Stimulated activated CD8-positive, alpha-beta memory T cell treated with anti-CD3 and anti-CD28 coated beads, Interleukin-7, amount 100 ng/mL, for 1 hour (primary cell): ENCODE measurements at places on chromosomes 3 and 15.

DNA sequence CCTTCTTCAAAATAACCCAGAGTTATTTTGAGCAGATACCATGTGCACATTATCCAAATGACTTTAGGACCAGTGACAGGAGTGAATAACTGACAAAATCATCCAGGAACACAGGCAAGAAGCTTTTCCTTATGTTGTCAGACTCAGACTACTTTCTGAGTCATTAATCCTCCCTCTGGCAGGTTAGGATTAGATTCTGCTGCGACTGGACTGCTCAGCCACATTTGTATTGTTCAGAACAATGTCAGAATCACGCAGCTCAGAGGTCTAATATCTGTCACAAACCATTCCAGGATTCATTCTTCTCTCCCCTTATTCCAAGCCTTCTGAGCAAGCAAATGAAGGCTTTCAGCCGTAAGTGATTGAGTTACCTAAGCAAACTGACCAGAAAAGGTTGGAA is 34.8 kb upstream of the FAM174B start:
- no peak for DNase-seq

DNA sequence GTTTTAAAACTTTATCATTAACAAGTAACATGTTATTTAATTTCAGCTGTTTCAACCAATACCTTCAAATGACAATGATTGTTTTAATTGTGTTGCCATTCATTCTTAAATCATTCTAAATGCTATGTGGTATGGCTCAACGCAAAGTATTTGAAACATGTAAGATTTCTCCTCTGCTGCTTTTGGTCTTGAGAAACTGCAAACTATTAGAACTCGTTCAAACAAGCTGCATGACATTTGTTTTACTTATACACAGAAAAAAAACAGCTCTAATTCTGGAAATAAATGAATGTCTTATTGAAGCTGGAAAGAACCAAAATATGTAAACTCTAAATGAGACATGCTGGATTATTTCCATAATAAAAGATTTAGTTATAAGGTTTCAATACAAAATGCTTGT is 29.3 kb downstream of the FBN1 start:
- DNase-seq = no peak

GRCh38 chr3:52093756-52094545 is 37.6 kb upstream of the DUSP7 start:
- DNase-seq = no peak

GRCh38 chr3:173770011-173770410 is 372.5 kb downstream of the NLGN1 start:
- DNase-seq = no peak

DNA sequence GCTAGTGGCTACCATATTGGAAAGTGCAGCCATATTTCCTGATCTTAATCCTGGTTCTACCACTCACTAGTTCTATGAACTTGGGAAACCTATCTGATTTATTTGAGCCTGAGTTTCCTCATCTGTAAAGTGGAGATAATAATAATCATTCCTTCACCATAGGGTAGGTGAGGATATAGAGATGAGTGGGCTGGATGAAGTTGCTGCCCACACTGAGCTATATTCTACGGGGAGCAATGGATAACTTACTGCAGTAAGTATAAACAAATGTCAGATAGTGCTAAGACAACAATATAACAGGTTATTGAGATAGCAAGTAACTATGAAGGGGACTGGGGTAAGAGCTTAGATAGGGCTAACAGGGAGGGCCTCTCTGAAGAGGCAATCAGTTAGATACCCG is 251.5 kb upstream of the ADAMTS9 start:
- DNase-seq = no peak

DNA sequence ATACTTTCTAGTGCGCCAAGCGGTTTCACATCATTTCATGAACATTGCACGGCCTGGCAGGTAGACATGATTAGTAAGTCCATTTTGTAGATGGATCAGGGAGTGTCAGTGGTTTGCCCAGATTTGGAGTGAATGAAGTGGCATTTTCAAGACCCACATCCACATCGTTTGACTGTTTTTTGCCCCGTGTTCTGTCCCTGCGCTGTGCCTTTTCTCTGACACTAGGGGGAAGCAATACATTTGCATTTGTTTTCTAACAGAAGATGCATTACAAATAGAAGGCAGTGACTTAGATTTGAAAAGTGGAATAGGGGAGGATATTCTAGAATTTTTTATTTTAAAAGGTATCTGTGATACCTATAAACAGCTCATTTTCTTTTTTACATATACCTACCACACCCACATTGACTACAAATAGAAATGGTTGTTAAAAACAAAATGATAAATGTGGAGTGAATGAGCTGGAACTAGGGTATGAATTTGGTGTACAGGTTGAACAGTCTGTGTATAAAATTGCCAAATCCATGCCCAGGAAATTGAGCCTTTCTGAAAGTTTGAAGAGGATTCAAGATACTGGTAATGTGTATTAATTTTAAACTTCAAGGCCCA is 98.0 kb downstream of the USP13 start:
- no peak for DNase-seq

- DNase-seq = no peak
Observed at GRCh38 chr15:80416702-80417101, 12.5 kb downstream of the ARNT2 start.
